ENCODE measurements at places on chromosomes 12 and 14.

DNA sequence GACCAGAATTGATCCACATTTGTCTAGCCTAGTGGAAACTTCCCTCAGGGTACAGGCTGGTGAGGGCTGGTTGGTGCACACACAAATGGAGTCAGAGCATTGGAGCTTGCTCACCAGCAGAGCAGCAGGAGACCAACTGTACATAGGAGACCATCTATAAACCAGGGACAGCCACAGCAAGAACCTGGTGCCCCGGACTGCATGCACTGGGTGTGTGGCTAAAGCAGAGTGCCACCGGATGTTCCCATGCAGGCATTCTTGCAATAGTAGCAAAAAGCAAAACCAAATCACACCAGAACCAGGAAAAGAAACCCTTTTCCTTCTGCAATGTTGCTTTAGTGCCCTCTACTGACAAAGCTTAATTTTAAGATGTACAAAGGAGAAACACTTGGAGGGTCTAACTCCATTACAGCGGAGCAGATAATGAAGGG, 136.4 kb downstream of the MDGA2 start:
- DNase-seq, result no peak

DNA sequence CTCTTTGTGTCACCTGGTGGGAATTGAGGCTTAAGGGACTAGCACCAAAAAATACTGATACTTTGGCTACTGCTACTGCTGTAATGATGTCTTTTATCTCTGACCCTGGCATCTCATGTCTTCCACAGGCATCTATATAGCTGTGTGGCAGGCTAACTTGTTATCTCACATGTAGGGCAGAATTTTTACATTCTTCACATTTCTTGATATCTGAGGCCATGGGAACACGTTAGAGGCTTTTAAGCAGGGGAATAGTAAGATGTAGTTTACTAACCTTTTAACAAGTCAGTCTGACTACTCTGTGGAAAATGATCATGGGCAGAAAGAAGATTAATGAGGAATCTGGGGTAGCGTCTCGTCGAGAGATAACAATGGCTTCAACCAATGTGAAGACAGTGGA, 498.4 kb downstream of the PCNX1 start:
- DNase-seq, result no peak

DNA sequence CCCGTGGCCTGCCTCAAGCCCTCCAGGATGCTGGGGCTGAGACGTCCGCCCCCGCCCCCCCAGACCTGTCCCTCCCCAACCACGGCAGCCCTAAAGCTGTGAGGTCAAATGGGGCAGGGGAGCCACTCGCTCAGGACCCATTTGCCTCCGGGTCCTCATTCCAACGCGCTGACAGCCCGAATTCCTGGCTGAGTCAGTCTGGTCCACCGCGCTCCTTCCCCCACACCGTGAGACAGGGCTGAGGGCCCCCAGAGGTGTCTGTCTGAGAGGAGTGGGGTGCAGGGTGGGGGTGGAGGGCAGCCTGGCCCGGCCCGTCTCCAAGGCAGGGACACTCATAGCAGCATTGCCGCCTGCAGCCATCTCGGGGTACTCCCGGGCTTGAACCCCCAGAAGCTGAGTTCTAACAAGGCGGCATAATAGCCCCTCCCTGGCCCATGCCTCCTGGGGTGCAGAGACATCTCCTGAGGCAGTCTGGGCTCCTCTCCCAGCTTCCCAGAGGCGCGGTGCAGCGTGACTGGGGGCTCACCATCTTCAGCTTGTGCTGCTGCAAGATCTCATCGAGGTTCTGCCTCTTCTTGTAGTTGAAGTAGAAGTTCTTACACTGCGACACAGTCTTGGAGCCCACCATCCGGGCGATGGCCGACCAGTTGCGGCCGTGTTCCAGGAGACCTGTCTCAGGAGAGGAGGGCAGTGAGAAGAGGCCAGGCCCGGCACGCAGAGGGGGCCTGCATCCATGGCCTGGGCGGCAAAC, 90.5 kb downstream of the RFLNA start:
- DNase-seq, result no peak

- DNase-seq, result no peak
Measured at GRCh38 chr14:77097006-77097699, 905 bp upstream of the CIPC start.

DNA sequence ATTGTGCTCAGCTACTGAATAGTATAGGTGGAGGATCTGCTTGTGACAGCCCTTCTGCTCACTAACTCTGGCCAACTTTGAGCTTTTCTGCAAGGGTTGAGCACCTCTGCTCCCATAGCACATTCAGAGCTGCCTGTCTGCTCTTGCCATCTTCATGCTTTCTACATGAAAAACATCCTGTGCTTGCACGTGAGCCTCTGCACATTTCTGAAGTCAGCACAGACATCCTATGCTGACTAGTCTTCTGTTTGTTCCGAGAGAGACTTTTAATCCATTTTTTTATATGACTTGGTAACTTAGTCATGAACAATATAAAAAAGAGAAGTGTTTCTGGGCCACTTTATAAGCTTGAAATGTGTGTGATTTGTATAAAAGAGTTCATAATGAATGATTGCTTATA, 969.3 kb downstream of the TMTC2 start:
- no peak for DNase-seq

DNA sequence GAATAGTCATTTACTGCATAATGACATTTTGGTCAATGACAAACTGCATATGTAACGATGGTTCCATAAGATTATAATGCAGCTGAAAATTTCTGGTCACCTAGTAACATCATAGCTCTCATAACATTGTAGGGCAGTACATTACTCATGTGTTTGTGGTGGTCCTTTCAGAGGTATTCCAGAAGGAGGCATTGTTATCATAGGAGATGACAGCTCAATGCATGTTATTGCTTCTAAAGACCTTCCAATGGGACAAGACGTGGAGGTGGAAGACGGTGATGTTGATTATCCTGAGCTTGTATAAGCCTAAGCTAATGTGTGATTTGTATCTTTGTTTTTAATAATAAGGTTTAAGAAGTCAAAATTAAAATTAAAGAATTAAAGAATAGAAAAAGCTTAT, 43.8 kb upstream of the TSPAN11 start:
- no peak for DNase-seq

GRCh38 chr12:81968421-81968820, 209.3 kb upstream of the PPFIA2 start:
- no peak for DNase-seq

DNA sequence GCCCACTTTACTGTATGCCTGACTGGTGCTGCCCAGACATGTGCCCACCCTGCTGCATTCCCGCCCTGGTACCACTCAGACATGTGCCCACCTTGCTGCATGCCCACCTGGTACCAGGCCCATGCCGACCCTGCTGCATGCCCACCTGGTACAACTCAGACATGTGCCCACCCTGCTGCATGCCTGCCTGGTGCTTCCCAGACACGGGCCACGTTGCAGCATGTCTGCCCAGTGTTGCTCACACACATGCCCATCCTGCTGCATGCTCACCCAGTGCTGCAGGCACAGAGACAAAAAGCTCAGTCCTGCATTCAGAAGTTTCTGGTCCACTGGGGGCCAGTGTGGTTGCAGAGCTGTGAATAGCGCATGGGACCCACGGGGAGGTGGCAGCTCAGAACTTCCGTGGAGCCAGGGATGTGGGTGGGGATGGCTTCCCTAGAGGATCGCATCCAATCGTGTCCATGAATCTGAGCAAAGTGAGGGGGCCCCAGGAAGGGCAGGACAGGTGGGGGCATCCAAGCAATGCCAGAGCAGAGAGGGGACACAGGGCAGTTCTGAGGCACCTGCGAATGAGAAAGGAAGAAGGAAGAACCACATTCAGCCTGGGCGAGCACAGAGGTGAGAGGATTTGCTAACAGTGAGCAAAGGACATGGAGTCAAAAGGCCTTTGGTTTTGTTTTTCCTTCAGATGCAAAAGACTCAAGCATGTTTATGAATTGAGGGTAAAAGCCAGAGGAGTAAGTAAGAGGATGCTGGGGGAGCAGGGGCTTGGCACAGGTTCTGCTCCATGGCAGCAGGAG, 175.9 kb upstream of the C14orf180 start:
- DNase-seq, result no peak

- no peak for DNase-seq
Measured at GRCh38 chr14:42504433-42504832, 897.8 kb downstream of the LRFN5 start.

DNA sequence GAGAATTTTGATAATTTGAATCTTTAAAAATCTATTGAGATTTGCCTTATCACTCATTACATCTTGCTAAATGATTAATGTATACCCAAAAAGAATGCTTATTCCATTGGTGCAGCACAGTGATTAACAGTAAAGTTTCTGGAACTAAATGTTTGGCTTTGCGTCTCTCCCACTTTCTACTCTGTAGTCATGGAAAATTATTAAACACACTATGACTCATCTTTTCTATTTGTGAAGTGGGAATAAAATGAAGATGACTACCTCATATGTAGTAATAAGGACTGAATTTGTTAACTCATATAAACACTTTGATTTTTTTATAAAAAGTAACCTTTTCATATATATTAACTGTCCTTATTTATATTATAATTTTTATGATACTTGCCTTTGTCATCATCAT, 118.1 kb downstream of the RERGL start:
- DNase-seq, result no peak

GRCh38 chr12:123389560-123390351, 5.8 kb downstream of the KMT5A start:
- DNase-seq, result no peak

- no peak for DNase-seq
Measured at GRCh38 chr12:8081251-8081920, 688 bp upstream of the NECAP1 start.

- DNase-seq, result no peak
Measured at GRCh38 chr14:37695866-37696265, 100.4 kb downstream of the TTC6 start.

DNA sequence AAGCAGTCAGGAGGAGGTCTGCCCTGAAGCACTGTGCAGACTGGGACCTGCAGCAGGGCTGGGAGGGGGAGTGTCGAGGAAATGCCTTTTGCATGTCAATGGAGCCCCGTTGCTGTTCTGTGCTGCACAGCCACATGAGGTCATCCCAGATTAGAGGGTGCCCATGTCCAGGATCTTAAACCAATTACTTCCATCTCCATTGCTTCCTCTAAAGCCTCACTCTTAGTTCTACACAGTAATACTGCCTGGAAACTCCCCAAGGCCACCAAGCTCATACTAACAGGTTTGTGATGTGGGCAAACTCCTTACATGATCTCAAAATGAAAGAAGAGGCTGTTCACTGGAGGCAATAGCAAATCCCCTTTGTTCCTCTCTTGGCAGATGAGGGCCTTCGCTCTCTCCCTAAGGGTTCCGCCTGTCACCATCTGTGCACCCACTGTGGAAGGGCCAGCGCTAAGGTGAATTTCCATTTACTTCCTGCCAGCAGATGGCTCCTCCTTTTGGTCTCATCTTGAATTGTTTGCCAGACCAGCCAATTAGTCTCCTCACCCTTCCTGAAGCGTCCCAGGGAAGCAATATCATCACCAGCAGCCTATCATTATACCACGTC, 35.4 kb upstream of the LTA4H start:
- no peak for DNase-seq

GRCh38 chr12:64992641-64993040, 128.5 kb downstream of the WIF1 start:
- no peak for DNase-seq

DNA sequence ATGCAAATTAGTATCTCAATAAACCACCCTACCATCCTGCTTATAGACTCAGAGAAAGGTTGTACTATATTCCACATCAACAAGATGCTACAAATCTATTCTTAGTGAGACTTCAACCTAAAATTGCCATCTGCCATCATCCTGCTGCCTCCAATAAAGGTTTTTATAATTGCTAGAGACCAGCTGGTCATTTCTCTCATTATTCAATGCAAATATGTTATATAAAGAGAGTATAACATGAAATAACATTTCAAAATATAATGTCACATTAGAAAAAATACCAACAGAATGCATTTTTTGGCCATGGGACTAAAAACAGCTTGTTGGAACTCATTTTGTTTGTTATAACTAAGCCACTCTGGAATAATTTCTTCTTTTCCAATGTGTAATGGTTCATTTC, 247.3 kb downstream of the LRIG3 start:
- no peak for DNase-seq

DNA sequence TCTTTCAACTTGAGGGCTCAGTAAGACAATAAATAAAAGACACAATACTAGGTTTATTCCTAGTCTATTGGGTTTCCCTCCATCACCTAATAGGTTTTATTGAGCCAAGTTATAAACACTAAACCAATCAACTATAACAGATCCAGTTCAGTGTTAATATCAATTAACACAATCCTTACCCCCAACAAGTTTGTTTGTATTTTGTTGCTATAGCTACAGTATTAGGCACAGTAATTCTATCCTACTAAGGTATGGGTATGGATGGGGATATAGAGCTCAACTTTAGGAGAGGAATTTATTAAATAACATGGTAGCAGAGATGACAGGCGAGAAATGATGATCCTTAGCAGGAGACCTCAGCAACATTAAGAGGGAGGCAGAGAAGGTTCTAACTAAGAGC, 13.3 kb downstream of the PPP4R3A start:
- no peak for DNase-seq

GRCh38 chr14:101838476-101838875, 77.0 kb downstream of the PPP2R5C start:
- DNase-seq, result no peak

DNA sequence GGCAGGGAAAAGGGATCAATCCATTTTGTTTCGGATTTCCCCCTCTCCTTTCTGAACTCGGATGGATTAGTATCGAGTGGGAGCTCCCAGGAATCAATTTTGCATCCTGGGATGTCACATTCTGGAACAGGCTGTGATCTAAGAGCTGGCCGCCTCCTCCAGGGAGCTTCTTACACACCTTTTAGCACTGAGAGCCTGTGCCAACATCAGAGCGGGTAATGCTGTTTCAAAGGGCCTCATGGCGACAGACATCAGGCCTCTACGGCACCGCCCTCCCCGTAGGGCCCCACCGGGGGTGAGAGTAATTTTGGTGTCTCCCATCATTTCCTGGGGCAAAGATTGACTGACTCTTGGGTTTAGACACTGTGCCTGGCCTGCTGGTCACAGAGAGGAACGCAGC, 2.7 kb downstream of the GALNT9 start:
- no peak for DNase-seq

- DNase-seq, result no peak
Measured at GRCh38 chr12:58095002-58095401, 153.6 kb downstream of the ATP23 start.

DNA sequence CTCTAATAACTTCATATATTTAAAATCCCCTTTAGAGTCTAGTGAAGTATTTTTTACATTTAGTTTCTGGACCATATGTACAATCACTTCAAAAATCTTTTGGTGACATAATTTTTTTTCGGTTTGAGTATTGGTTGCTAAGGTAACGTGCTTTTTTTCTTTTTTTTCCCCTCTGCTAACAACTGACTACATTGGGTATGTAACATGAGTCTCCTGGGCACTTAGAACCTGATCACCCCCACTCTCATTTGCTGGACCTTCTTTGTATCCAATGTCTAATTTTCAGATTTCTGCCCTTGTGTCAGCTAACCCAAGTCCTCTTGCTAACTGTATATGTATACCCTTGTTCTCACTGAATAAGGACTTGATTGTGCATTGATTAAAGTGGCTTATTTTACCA, 592.9 kb upstream of the FLRT2 start:
- DNase-seq, result no peak

All from stimulated activated CD4-positive, alpha-beta T cell treated with anti-CD3 and anti-CD28 coated beads, TNF-alpha, amount 100 ng/mL, for 1 hour (primary cell).